T-helper 2 cell (primary cell): ENCODE measurements at places on chromosomes 2 and 18.
A peak's percentile ranks its signal among the peaks of the same experiment; 100 is the strongest.

GRCh38 chr2:41907771-41908207 lies 140.0 kb upstream of the PKDCC start:
- DNase-seq, result no peak

DNA sequence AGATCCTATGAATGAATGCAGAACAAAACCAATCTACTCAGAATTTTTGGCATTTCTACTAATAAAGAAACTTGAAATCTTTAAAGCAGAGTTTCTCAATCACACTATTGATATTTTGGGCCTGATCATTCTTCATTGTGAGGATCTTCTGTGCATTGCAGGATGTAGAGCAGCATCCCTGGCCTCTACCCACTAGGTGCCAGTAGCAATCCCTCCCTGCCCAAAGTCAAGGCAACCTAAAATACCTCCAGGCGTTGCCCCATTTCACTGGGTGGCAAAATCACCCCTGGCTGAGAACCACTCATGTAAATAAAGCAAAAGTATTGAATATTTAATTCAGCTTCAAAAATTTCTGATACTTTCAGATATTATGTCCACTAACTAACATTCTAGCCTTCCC lies 213.0 kb downstream of the SP3 start:
- DNase-seq, result peak; percentile 18

GRCh38 chr2:237179161-237179560 lies 93.5 kb downstream of the COPS8 start:
- DNase-seq, result no peak

GRCh38 chr2:125364192-125364983 lies 1291.6 kb upstream of the GYPC start:
- DNase-seq, result no peak

DNA sequence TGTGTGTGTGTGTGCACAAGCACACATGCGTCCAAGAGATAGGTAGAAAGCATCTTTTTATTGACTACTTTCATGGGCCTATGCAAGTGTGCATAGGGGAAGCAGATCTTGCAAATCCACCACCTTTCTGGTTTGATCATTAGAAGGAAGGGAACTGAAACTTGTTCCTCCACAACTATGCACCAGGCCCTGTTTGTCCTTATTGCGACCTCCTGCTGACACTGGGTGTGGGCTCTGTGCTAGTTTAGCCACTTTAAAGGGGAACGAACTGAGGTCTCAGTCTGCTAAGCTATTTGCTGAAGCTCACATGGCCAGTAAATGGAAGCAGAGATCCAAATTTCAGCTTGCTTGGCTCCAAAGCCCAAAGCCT lies 32.1 kb upstream of the INSIG2 start:
- no peak for DNase-seq

DNA sequence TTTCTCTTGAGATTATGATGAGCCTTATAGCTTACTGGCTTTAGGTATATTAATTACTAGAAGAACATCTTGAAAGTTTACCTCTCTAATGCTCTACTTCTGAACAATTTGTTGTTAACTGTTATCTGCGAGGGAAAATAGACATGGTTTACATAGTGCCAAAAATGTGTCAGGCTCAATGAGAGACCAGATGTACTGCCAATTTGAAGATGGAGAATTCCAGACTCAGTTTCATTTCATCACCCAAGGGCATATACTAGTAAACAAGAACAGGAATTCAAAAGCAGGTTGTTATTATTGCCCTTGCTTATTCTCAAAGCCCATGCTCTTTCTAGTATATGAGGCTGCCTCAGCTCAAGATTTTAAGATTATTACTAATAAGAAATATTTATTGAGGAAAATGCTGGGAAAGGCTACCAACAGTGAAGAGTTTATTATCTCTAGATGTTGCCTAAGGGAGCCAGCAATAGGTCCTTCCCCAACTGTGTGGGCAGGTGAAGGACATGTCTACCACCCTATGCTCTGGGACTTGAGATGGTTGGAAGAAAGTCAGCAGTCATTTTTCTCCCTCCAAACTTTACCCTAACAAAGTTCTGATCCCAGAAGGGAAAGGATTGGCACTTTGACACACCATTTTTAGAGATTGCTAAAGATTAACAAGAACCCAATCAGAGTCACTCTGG lies 792.7 kb downstream of the METTL4 start:
- DNase-seq, result no peak

DNA sequence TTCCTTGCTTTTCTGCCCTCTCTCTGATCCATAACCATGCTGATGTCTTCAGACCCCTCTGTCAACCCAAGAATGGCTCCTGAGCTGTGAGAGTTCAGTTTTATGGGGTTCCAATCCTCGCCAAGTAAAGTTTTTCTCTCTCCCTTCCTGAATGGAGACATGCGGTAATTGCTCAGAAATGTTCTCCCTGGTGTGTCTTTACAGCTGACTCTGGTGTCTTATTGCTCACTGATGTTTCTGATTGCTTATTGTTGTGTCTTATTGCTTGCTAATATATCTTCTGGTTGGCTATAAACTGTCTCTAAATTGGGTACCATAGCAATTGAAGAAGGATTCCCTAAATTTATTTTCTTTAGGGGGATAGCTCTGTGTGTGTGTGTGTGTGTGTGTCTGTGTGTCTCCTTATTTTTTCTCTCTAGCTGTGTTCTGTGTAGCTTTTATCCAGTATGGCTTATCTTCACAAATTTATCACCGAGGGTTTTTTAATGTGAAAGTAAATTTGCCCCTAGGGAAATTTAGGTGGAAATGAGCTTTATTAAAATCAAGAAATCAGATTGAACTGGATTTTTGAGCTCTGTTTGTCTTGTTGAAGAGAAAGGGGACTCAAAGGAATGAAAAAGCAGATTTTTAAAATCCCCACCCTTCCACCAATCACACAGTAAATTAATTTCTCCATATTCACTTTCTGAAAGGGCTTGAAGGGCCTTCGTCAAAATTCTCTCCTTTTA lies 19.5 kb downstream of the MGAT5 start:
- DNase-seq, result no peak

- DNase-seq, result no peak
These were observed 359.8 kb upstream of the SALL3 start for GRCh38 chr18:78619854-78620253.

GRCh38 chr18:3595369-3596273 lies 145.6 kb downstream of the TGIF1 start:
- DNase-seq, result no peak
